A172 (cell line): ENCODE measurements at places on chromosomes 7 and 10.

DNA sequence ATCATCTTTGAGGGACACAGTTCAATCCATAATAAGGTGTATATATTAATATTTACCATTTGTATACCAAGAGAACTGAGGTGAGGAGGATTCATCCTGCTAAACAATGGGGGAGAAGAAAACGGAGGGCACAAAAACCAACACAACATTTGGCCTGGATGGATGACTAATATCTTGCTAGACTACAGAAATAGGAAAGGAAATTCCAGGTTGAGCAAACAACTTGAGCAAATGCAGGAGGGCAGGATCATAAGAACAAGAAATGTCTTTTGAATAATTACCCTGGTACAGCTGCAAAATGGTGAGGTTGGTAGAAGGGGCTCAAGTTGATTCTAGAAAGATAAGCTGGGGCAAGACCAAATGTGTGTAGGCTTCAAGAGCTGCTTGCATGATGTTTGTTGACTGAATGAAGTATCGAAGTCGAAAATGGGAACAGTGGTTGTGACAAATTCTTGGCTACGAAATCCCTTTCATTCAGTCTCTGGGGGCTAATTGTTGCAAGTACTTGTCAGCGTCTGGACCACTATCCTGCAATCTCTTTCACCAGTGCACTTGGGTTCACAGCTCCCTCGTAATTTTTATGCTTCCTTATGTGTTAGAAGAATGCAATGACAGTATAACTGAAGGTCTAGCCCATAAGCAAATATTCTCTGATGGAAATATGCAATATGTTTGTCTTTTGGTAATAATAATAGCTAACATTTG lies 176.2 kb downstream of the PTEN start:
- no peak for DNase-seq

- no peak for DNase-seq
These were observed 48.6 kb downstream of the ARHGAP21 start for GRCh38 chr10:24674892-24675632.

GRCh38 chr7:21357151-21358097 lies 70.5 kb upstream of the SP4 start:
- DNase-seq: no peak

DNA sequence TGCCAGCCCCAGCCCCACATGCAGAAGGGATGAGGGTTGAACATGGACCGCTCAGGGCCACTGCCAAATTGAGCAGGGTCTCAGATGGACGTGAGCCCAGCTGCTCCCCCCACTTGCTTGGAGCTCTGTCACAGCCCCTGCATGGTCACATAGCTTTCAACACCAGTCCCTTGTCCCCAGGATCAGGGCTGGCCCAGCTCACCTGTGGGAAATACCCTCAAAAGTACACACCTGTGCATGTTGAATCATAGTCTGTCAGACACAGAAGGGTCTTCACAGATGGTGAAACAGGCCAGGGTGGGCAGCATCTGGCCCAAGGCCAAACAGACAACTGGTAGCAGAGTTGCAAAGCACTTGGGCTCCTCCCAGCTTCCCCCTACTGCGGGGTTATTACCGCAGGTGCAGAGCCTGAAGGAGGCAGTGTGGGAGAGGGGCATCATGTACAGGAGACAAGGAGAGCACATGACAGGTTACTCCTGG lies 77.6 kb upstream of the UNC5B start:
- no peak for DNase-seq

DNA sequence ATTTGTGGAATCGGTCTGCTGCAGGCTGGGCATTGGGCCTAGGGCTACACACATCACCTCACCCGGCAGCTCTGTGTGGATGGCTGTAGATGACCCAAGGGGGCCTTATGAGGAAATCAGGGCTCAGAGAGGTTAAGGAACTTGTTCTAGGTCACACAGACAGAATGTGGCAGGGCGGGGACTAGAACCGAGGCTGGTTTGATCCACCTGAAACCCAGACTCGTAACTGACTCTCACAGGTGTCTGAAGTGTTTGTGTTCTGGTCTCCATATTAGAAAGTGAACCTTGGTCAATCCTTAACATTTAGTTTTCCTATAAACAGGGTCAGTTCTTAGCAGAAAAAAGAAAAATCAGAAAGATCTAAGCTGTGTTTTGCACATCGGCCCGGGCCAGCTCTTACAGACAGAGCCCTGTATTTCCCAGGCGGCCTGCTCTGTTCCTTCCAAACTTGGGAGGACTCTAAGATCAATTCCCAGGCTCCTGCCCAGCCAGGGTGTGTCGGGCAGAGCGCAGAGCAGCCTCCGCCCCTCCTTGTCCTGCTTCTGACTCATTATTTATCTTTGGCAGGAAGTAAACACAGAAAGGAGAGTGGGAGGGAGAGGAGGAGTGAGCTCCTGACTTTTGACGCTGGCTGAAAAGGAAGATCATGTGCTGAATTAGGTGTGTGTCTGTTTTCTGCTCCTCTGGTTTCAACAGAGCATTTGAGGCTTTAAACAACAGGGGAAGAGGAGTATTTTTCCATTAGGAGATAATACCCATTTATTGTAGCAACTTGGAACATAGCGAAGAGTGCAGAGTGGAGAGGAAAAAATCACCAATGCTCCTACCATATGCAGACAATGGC lies 74.1 kb downstream of the TACC2 start:
- peak; percentile 85 for DNase-seq

GRCh38 chr7:132805766-132806165 lies 229.5 kb upstream of the PLXNA4 start:
- DNase-seq: no peak

DNA sequence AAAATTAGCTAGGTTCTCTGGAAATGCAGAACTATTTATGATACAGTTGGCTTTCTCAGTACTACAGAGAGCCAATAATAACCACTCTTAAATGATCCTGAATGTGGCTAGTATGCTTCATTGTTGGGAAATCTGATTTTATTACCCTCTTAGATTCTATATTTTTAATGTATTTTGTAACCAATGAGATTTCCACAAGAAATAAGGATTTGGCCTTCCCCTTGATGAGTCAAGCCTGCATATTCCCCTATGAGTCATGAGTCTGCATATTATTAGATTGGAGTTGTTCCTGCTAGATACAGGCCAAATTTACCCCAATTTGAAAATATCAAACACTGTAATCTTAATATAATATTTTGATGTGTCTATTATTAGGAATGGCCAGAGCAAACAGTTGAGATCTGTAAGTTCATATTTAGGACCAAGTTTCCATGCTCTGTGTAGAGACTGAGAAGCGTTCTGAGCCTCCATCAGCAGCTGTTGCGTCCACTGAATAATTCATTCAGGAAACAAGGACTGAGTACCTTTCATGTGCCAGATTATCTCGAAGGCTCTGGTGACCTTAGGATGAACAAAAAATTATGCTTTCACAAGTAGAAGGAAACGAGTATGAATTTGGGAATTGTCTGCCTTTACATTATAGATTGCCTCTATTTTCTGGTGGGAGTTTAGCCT lies 793.4 kb downstream of the NRG3 start:
- peak; percentile 54 for DNase-seq

DNA sequence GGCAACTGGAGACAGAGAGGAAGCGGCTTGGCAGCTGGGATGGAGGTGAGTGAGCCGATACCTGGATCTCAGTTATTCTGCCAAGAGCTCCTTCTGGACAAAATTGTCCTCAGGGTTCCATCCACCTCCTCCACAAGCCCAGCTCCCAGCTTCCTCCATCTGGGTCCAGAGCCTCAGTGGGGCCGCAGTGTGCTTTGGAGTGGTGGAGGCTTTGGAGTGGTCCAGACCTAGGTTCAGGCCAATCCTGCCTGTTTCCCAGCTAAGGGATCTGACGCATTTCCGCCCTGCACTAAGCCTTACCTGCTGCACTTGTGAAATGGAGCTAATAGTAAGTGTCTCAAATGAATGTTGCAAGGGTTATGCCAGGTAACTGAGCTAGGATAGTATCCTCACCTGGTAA lies 355.7 kb upstream of the SHH start:
- DNase-seq: no peak

DNA sequence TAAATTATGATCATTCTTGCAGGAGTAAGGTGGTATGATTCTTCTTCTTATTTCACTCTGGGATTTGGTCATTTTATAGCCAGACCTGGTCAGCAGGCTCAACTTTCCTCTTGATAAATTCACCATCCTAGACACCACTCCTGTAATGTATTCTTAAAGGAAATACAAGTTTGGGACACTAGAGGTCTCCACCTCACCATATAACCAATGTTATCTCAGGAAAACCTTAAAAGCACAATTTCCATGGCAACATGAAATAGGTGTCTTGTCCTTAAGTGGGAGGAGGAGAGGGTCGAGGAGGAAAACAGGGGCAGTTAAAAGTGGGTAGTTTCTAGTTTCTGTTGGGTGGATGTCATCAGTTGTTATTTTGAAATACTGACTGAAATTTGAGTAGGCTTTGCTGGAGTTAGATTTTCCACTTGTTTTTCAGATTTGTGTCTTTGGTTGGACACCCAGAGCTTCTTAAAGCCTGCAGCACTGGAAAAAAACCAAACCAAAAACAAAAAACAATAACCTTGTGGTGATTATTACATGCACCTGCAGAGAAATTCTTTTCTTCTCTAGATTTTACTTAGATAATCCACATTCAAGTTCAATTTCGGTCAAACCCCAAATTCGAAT lies 163.1 kb downstream of the PRKCQ start:
- DNase-seq: peak; percentile 49

DNA sequence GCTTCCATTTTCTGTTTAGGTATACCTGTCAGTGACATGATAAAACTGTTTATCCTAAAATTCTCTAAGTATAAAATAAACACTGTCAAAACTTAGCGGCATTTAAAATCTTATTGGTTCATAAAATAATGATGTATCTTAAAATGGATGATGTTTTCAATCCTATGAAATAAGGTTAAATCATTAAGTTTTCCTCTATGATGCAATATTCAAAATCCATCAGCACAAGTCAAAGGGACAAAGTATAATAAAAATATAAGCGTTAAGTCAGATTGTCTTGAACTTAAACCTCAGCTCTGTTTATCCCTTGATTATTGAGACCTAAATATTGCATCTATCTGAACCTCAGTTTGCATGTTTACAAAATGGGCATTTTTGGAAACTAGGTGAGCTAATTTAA lies 46.6 kb upstream of the NCAPG2 start:
- no peak for DNase-seq

DNA sequence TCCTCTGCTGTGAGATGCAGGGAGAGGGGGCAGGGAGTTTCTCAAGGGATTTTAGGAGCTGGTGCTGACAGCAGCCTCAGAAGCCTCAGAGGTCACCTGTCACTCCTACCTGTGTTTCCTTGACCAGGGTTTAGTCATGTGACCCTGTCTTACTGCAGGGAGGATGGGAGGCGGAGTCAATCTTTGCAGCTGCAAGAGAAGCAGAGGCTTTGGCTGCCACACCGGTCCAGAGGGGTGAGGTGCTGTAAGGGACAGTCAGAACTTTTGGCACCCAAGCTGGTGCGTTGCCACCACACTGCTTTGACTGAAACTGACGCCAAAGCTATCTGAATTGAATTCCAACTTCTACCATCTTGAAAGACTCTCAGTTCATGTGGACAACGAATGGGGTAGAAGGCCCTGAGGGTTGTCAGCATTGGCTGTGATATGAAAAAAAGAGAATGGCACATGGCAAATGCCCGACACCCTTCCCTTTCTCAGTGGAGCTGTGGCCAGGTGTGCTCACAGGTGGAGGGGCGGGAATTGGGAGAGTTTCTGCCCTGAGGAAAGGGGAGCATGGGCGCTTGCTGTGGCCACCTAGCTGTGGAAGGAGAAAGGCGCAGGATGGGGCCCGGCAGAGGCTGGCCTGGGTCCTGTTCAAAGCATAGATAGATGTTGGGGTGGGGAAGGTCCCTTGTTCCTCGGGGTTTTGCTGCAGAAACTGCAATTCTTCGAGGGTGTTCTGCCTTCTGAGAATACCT lies 69.3 kb downstream of the ARHGAP22 start:
- no peak for DNase-seq

- DNase-seq: peak; percentile 63
These were observed 271.3 kb downstream of the STK31 start for GRCh38 chr7:23981314-23981713.

- DNase-seq: no peak
These were observed 9.3 kb upstream of the IL2RA start for GRCh38 chr10:6071181-6072175.

GRCh38 chr7:151083071-151083823 lies at the start of gene TMUB1:
Gene TMUB1, minus strand, starts transcription at chr7:151083493. Its CDS starts 930 bp downstream, at chr7:151082563.
- DNase-seq: no peak

DNA sequence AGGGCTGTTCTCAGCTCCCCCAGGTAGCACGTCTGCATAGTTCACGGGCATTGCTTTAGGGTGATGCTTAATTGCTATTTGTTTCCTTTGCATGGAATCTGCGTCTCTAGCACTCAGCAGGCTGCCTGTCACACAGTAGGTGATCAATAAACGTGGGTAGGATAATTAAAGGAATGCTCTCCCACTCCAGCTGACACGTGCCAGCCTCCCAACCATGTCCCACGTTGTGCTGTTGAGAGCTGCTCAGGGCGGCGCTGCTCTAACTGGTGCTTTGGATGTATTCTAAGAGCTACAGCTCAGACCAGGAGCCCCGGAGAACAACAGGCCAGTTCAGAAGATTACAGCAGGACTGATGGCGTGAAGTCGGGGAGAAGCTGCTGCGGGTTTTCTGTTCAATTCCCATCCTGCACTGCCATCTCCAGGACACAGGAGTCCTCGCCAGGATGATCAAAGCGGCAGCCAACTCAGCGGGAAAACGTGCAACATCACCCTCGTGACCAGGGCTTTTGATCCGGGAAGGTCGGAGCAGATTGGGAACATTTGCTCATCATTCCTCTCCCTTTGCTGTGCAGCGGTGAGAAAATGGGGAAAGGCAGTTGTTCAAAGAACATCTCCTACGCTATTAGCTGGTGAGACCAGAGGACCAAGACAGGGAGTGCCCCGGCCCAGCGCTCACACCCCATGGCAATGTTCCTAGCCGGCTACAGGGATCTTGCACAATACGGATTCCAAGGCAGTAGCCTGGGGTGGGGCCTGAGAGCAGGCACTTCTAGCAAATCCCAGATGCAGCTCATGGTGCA lies 50.5 kb upstream of the FOXK1 start:
- peak; percentile 97 for DNase-seq

- DNase-seq: no peak
These were observed 70.8 kb upstream of the TEX47 start for GRCh38 chr7:88866265-88866863.

GRCh38 chr10:64093946-64094535 lies 572.8 kb downstream of the REEP3 start:
- DNase-seq: no peak

- DNase-seq: no peak
These were observed 44.8 kb downstream of the SHTN1 start for GRCh38 chr10:116960066-116960776.
